ENCODE measurements at places on chromosomes 1 and 21.

- no peak for DNase-seq
These were observed 26.3 kb upstream of the PTGFR start for GRCh38 chr1:78464449-78464891.

DNA sequence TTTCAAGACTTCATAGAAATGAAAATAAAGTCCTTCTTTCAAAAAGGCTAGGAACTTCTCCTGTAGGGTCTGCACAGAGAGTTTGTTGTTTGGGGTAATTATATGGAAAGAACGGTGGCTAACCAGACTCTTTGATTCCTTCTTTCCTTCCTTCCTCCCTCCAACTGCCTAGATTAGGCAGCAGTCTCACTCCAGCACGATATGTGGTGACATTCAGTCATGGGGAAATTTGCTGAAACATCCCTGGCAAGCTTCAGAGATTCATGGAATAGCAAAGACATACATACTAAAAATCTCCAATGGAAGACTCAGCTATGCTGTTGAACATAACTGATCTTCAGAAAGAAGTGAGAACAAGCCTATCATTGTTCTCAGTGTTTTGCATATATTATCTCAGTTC lies 4.3 kb downstream of the NTMT2 start:
- no peak for DNase-seq

- no peak for DNase-seq
These were observed 226.0 kb downstream of the RPS6KC1 start for GRCh38 chr1:213277036-213277435.

GRCh38 chr1:245615001-245615400 lies 460.2 kb downstream of the KIF26B start:
- no peak for DNase-seq

- no peak for DNase-seq
These were observed 307.6 kb upstream of the PLXNA2 start for GRCh38 chr1:208551633-208552320.

GRCh38 chr21:36171336-36171735 lies 14.7 kb downstream of the DOP1B start:
- DNase-seq: no peak

Data from Caki2 (cell line).